ENCODE measurements at places on chromosomes 5 and 9. TPM values are rescaled to one million over a fixed set of nuclear protein-coding genes. Genes with fewer than 3 reads are reported as not detected.

Gene ATP10B
- 292 TPM for total RNA-seq

Gene HMGCR
- 182 TPM for total RNA-seq

Gene GMCL2
- total RNA-seq, result not detected

Gene ATP6V1G1
- 74.3 TPM for total RNA-seq

Gene NDST1
- 63.5 TPM for total RNA-seq

Gene ECSCR
- 3.9 TPM for total RNA-seq

Gene MTMR12
- total RNA-seq, result 19.4 TPM

Data from left colon (tissue), 2 donors.